ENCODE measurements at places on chromosomes 4 and X.
A peak's percentile ranks its signal among the peaks of the same experiment; 100 is the strongest.

DNA sequence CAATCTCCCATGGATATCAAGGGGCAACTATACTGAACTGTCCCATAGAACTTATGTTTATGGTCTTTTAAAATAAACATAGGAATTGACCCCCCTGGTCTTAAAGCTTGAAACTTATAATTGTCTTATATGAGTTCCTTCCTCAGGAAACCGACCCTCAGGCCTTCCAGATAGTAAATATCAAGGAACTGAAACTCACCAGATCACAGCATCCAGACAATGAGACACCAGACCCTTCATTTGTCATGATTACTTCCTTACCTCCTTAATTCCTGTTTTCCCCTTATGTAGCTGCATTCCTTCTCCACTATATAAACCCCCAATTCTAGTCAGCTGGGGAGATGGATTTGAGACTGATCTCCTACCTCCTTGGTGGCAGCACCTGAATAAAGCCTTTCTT, 94.8 kb upstream of the GRPR start:
- DNase-seq = no peak

DNA sequence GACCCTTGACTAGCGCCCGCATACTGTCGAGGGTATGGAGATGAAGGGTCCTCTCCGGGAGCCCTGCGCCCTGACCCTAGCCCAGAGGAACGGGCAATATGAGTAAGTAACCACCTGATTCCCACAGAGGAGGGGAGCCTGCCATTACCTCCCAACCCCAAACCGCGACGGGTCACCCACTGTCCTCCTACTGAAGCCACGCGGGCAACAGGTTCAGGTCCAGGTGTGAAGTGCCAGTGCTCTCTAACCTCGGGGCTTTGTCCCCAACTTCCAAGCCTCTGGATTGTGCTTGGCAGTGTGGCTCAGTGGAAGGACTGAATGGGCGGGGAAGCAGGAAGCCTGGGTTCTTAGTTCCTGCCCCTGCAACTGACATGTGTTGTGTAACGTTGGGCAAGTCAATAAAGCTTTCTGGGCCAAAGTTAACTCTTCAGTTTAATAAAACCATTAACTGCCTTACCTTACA, 694 bp downstream of the OCRL start:
- DNase-seq = peak; percentile 2

GRCh38 chrX:124392794-124393193, 46.4 kb downstream of the SH2D1A start:
- DNase-seq = no peak

GRCh38 chr4:155966731-155967395, 13.2 kb upstream of the CTSO start:
- DNase-seq = no peak

DNA sequence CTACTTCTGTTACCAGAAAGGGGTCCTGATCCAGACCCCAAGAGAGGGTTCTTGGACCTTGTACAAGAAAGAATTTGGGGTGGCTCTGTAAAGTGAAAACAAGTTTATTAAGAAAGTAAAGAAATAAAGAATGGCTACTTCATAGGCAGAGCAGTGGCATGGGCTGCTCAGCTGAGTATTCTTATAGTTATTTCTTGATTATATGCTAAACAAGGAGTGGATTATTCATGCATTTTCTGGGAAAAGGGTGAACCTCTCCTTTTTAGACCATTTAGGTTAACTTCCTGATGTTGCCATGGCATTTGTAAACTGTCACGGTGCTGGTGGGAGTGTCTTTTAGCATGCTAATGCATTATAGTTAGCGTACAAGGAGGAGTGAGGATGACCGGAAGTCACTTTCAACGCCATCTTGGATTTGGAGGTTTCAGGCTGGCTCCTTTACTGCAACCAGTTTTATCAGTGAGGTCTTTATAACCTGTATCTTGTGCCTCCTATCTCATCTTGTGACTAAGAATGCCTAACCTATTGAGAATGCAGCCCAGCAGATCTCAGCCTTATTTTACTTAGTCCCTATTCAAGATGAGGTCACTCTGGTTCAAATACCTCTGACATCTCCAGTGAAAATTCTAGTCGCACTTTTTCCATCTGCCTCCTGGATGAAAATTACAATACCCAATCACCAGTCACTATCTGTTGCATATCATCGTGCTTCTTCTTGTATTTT, 15.5 kb upstream of the TDO2 start:
- DNase-seq = no peak

- DNase-seq = no peak
These were observed 9.0 kb downstream of the KLHL8 start for GRCh38 chr4:87211249-87211952.

DNA sequence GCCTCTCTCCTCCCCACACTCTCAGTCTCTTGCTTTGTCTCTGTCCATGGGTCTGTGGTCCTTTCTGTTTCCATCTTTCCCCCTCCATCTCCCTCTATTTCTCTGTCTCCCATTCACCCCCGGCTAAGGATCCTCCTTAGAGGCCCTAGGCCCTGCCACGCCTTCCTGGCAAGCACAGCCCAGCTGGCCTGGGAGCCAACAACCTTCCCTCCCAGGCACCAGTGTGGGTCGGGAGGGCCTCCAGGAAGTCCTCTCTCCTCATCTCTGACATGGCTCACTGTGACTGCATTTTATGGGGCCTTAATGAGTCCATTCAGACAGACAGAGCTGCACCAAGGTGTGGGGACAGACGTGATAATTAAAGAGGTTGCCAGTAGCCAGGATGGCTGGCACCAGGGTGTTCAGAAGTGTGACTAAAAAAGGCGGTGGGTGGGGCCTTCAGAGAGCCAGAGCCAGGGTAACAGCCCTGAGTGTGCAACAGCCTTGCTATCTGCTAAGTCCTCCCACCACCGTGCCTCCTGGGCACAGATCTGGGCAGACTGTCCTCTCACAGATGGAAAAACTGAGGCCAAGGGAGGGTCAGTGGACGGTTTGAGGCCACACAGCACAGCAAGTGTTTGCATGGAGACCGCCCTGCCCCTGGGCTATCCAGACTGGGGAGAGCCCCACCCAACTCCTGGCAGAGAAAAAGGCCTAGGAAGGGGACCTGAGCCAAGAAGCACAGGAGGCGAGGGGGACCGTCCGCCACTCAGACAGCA, 31.5 kb downstream of the BLOC1S4 start:
- no peak for DNase-seq

- DNase-seq = no peak
These were observed 263.8 kb upstream of the IGFBP7 start for GRCh38 chr4:57373991-57374390.

DNA sequence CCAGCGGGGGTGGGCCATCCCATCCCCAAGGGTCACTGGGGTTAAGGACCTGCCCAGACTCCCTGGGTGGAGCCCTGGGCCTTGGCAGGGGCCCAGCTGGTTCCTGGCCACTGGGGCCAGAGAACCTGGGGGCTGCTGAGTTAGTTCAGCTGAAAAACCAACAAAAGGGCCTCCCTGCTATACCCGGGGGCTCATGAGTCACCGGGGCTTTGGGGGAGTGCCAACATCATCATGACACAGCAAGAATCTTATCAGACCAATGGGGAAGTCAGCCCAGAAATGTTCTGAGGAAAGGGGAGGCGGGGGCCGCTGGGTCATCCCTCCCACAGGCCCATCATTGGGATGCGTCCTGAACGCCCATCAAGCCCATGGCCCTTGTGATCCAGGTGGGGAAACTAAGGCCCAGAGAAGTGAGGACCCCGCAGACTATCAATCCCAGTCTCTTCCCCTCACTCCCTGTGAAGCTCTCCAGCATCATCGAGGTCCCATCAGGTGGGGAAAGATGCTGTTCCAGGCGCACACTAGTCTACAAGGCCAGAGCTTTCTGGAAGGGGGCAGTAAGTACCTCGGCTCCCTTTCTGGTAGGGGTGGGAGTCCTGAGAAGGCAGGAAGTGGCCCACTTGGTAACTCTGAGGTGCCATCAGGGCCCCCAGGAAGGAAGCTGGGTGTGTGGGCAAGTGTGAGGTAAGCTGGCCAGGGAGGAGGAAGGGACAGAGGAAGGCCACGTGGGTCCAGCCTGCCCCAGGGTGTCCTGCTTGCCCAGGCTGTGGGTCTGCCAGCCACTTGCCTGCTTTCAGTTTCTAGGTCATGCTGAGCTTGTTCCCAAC, 4.5 kb downstream of the G6PD start:
- DNase-seq = peak; percentile 43

DNA sequence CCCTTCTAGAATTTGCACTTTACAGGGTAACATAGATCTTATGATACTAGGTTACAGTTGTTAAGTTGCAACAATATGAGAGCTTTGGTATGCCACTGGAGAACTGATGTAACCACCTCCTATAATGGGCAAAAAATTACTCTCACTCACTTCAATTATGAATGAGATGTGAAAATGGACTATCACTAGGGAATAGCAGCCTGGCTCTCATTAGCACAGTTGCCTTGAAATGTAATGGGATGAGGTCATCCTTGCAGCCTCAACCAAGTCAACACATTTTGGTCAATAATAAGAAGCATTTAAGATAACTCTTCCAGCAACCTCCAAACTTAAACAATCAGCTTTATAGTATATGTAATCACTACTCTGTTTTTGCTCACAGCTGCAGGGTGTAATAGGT, 69.4 kb downstream of the TBC1D9 start:
- DNase-seq = no peak

DNA sequence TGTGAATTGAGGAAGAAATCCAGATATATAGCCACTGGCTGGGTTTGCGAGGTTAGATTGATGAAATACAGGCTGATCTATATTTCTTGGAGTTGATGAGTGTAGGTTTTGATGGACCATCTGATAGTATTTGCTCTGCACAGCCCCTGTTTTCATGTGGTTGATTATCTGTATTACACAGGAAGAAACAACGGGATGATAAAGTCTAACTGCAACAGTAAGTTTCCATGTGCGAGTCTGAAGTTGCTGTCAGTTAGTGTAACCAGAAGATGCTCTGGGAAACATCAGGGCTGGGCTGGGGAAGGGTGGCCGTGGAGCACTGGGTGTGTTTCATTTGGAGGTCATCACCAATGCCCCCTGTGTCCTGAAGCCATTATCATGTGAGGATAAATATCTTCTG, 148.4 kb upstream of the SFRP2 start:
- DNase-seq = no peak

DNA sequence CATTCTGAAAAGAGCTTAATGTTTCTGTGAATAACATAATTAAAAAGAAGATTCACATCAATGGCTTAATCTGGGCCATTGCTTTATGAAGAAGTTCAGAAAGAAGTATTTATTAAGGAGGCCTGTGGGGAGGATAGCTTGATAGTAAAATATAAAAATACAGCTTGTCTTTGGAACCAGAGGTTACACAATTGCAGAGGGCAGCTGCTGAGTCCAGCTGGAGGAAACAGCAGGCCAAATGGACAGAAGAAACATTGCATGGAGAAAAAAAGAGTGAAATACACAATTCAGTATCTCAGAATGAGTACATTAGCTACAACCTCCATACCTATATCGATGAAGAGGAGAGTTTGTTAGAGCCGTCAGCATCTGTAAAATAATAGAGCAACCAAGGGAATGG, 148.0 kb upstream of the NPY2R start:
- no peak for DNase-seq

- DNase-seq = no peak
These were observed 138.4 kb upstream of the HHIP start for GRCh38 chr4:144507311-144508101.

DNA sequence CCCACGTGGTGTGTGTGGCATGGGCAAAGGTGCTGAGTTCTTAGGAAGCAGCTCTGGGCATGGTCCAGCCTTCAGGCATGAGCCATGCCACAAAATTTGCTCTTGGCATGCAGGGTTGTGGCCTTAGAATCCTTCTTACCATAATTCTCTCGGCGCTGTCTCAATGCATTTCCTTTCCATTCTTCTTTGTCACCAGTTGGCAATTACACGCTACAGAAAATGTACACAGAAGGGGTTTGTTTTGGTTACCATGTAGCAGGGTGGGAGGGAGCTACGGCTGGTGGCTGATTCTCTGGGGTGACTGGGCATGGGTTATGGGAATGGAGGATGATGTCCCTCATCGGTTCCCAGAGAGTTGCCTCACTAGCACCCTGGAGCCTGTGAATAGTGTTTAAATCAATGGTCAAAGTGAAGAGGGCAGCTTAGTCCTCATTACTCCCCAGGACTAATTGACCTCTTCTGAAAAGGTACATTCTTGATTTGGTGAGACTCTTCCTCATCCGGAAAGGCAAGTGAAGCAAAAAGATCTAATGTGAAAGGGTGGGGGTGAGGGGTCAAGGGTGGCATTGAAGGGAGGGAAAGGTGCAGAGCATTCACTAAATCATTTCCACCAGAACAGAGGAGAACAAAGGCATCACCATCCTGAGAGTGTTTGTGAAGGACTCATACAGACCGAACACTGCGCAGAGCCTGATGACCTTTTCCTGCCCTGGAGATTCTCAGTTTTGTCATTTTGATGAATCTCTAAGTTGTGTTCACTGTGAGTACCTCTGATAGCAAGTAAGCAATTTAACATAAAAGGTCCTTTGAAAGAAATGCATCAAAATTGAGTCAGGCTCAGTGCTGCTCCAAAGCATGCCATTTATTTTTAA, 199.8 kb upstream of the SFRP2 start:
- DNase-seq = no peak

DNA sequence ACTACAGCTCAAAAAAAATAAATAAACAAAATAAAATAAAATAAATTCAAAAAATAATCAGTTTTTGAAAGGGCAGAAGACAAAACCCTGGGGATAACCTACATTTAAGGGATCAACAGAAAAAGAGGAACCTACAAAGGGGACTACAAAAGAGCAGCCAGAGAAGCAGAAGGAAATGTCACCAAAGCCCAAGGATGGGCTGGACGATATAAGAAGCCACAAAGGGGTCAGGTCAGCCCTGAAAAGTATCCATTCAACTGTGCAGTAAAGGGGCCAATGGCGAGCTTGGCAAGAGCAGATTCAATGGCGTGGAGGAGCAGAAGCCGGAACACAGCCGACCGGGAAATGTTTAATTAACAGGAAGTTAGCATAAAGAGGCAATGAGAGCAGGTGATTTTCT, 16.9 kb downstream of the ACOT9 start:
- DNase-seq = no peak

DNA sequence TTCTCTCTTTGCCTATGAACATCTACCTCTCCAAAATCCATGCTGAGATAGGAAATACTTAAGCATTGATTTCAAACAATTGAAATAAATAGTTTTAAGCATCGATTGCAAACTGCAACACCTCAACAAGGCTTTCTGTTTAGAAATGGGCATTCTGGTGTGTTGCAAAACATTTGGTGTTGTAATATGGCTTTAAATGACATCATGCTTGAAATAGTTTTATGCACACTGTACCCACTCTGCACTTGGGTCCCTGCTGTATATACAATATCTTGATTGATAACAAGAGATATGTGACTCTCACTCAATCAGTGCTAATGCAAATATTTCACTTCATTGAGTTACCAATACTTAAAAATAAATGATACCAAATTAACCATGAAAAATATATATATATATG, 964.9 kb upstream of the GRIA3 start:
- no peak for DNase-seq

Measured in CD4-positive, alpha-beta T cell treated with Interleukin-6 for 4 hours (primary cell).